Activated CD4-positive, alpha-beta T cell treated with anti-CD3 and anti-CD28 coated beads, Interleukin-2, Interleukin-6, amounts not matched to agents 100 ng/mL and 50 ng/mL, durations not matched to agents 16 hours and 8 hours (primary cell): ENCODE measurements at places on chromosomes 12 and 14.

- DNase-seq = no peak
Observed at GRCh38 chr14:92539419-92539818, 25.8 kb downstream of the RIN3 start.

GRCh38 chr12:14948672-14949071 is 10.3 kb upstream of the ERP27 start:
- DNase-seq = peak; percentile 90

DNA sequence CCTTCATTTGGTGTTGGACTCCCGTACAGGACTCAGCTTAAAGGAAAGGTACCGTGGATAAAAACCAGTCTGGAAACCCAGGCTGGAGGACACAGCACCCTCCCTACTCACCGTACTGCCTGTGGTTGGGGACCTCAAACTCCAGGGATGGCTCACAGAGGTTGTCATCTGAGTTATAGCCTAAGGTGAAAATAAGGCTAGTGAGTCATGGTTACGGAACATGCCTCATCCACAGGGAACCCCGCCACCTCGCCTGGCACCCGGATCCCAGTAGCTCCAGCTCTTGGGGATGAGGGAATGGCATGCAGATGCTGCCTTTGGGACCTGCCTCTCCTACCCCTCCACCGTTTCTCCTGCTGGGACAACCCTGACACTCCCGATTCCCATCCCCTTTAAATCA is 36.8 kb upstream of the GPR68 start:
- DNase-seq = no peak

- no peak for DNase-seq
Observed at GRCh38 chr12:30466093-30466585, 229.5 kb downstream of the IPO8 start.

DNA sequence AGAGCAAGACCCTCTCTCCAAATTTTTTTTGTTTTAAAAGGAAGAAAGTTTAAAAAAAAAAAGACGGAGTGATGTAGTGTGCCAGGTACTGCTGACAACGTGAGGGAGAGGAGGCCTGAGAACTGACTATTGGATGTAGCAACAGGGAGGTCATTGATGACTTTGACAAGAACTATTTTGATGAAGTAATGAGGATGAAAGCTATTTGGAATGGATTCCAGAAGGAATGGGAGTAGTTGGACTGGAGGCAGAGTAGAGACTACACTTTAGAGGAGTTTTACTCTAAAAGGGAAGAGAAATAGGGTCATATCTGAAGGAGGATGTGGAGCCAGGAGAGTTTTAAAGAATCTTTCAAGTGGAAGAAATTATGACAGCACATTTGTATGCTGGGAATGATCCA is 27.8 kb upstream of the SLC38A2 start:
- DNase-seq = no peak

DNA sequence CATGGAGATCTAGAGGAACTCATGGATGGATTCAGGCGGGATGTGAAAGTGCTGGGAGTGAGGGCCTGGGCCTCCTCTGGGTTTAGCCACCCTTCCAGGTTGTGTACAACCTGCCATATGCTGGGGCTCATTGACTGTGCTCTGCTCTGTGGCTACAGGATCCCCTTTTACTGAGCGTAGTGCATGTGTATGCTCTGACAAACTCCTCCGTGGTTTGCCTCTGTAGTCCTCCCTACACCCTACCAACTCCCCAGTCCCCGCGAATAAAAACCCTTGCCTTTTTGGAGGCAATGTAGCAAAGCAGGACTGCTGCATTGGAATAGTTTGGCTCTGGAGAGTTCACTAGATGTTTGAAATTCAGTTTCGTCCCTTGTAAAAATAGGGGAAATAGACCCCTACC is 17.4 kb downstream of the JDP2 start:
- no peak for DNase-seq

DNA sequence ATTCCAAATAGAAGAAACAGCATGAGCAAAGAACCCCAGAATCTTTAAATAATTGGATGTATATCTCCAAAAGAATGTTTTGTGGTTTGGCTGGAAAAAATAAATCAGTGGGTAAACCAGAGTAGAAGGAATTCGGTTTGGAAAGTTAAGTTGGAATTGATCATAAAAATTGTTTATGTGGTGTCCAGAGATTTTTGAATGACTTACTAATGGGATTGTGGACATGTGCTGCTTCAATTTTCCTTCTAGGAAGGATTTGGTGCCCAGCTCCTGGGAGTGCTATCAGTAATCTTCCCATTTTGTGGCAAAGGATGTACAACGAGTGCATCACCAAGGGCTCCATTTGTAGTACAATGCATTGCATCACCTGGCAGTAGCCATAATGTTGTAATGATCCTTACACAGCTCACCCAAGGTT is 224.8 kb downstream of the SLC16A7 start:
- no peak for DNase-seq

GRCh38 chr14:76975812-76976211 is 52.7 kb downstream of the IRF2BPL start:
- DNase-seq = no peak

GRCh38 chr12:117255386-117255785 is 65.1 kb upstream of the FBXO21 start:
- no peak for DNase-seq

GRCh38 chr14:37900561-37900960 is 305.1 kb downstream of the TTC6 start:
- DNase-seq = no peak

DNA sequence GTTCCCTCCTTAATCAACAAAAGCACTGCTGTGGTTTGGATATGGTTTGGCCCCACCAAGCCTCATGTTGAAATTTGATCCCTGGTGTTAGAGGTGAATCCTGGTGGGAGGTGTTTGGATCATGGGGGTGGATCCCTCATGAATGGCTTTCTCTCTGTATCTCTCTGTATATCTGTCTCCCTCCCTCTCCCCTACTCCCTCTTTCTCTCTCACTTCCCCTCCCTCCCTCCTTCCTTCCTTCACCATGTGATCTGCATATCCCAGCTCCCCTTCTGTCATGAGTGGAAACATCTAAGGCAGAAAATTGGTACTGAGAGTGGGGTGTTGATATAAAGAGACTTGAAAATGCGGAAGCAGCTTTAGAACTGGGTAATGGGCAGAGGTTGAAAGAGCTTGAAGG is 5.2 kb downstream of the GSKIP start:
- no peak for DNase-seq

GRCh38 chr14:100770046-100770445 is 43.4 kb downstream of the DLK1 start:
- DNase-seq = no peak

- DNase-seq = no peak
Observed at GRCh38 chr12:113371808-113372207, 13.4 kb downstream of the PLBD2 start.

DNA sequence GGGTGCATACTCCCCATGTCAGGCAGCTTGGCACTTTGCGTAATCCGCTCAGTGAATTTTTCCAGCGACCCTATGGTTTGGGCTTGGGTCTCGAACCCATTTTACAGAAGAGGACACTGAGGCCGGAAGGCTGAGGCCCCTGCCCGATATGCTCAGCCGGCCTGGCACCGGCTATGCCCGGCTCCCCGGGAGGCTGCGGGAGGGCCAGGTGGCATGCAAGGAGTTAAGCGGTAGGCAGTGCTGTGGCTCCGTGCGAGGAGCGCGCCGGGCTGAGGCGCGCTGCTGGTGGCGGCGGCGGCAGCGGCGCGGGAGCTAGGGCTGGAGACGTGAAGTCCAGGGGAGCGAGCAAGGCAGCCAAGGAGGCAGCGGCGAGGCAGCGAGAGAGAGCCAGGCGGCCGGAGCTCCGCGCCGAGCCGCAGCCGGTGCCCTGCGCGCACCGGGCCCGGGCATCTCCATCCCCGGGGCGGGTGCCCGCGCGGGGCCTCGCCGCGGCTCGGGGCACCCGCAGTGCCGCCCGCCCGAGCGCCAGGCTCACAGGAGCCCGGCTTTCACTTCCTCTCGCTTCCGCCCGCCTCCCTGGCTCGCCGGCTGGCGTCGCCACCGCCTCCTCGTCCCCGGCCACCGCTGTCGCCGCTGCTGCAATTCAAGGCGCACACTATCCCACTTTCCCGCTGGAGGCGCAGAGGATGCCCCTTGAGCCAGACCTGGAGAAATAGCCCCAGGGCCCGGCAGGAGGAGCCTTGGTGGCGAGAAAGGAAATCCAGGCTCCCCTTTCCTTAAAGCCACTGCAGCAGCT is at the start of gene WSCD2:
WSCD2 (plus strand) TSS at position 272 of the 796 bp plus-strand sequence. CDS start 66,545 bp downstream, outside the sequence.
- peak; percentile 12 for DNase-seq

GRCh38 chr14:91098591-91098990 is 15.3 kb upstream of the DGLUCY start:
- DNase-seq = no peak

- DNase-seq = no peak
Observed at GRCh38 chr14:69346710-69347109, 51.4 kb downstream of the ERH start.

DNA sequence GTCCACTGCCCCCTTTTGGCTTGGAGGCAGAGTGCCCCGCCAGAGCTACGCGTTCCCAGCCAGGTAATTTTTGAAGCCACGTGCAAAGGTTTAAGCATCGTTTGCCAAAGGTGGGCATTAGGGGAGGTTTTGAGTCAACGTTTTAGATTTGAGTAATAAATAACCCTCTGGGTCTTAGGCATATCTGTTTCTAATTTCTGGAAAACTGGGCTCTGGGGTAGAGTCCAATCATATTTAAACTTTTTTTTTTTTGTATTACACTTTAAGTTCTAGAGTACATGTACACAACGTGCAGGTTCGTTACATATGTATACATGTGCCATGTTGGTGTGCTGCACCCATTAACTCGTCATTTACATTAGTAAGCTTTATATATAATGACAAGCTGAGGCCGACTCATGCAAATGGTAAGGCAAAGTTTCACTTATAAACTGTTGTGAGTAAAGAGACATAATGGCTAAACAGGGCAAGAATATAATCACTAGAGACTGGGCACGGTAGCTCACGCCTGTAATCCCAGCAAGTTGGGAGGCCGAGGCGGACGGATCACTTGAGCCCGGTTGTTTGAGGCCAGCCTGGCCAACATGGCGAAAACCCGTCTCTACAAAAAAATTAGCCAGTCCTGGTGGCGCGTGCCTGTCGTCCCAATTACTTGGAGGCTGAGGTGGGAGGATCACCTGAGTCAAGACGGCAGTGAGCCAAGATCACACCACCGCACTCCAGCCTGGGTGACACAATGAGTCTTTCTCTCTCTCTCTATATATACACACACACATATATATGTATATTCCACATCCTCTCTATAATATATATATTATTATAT is 491 bp upstream of the NR2C1 start:
- no peak for DNase-seq

- DNase-seq = no peak
Observed at GRCh38 chr12:78244916-78245507, 414.3 kb downstream of the NAV3 start.

GRCh38 chr12:93008044-93008778 is 79.1 kb upstream of the EEA1 start:
- DNase-seq = peak; percentile 15

GRCh38 chr12:94649349-94650142 is 811 bp downstream of the TMCC3 start:
- peak; percentile 16 for DNase-seq

GRCh38 chr12:62588916-62589315 is 122.3 kb downstream of the MON2 start:
- no peak for DNase-seq

DNA sequence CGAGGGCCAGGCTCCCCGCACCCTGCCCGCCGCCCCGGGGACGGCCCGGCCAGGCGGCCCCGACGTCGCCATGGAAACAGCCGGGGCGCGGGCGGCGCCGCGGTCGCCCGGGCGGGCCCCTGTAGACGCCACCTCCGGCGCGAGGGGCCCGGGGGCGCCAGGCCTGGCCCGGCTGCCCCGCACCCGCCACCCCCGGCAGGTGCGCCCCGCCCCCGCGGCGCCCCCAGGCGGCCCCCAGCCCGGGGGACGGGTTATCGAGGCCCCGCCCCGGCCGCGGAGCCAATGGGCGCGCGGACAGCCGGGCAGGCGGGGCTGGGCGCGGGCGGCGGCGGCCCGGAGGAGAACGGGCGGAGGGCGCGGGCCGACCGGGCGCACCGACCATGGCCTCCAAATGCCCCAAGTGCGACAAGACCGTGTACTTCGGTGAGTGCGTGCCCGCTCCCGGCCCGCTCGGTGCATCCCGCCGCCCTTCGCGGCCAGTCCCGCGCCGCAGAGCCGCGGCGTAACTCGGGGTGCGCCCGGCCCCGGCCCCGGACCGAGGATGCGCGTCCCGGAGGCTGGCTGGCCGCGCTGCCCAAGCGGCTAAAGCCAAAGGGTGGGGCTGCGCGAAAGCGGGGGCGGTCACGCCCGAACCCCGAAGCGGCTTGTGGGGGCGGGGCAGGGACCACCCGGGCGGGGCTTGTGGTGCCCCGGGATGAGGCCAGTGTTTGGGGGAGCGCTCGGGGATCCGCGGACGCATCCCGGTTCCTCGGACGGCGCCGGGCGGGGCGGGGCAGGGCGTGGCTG is at the start of gene CRIP2:
CRIP2 (plus strand) TSS at position 339 of the 786 bp plus-strand sequence; CDS start at position 381, 42 bp downstream.
- DNase-seq = no peak

DNA sequence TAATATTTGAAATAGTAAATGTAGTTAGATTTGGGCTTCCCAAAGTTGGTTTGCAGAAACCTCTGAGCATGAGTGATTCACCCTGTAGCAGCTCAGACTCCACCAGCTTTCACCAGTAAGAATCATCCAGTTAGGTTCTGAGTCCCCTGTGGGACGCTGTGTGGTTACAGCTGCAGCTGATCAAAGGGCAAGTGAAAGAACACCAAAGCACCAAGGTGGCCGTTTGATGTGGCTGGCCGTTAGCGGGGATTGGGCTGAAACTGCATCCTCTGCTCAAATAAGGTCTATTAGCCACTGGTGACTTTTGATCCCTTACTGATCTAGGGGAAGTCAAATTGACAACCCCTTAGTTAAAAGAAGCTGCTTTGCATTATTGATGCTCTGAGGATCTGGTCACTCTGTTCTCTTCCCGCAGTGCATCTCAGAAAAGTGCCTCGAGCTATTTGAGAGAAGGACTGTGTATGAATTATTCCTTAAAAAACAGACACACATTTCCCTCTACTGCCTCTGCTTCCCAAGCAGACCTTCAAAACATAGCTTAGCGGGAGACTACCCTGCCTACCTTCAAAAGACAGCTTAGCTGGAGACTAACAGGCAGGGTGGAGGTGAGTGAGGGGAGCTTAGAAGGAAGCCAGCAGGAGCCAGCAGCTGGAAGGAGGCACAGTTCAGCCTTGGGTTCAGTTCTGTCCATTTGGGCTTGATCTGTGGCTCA is 3.7 kb downstream of the ABHD12B start:
- DNase-seq = peak; percentile 82

GRCh38 chr12:71166862-71167496 is 9.2 kb upstream of the TSPAN8 start:
- no peak for DNase-seq

DNA sequence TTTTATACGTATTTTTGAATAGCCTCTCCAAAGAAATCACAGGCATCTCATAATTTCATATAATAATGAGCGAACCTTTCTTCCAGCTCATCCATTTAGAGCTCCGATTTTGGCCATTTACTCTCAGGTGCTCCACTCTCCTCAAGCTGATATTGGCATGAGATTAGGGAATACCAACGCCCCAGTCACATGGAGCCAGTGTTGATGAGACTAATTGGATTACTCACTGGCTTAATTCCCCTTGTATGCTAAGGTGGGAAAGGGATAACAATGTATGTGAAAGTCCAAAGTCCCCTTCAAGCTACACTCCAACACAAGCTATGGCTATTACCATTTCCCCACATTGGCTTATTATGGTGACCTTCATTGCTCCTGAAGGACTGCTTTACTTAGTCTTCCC is 76.6 kb upstream of the NAV3 start:
- no peak for DNase-seq
